ENCODE measurements at places on chromosomes 7 and 10.

- DNase-seq = no peak
These were observed 58.6 kb downstream of the EBLN1 start for GRCh38 chr10:22159180-22159579.

GRCh38 chr10:656883-657282, 32.6 kb downstream of the DIP2C start:
- no peak for DNase-seq

- DNase-seq = no peak
These were observed 192.0 kb downstream of the BICC1 start for GRCh38 chr10:58704671-58705141.

DNA sequence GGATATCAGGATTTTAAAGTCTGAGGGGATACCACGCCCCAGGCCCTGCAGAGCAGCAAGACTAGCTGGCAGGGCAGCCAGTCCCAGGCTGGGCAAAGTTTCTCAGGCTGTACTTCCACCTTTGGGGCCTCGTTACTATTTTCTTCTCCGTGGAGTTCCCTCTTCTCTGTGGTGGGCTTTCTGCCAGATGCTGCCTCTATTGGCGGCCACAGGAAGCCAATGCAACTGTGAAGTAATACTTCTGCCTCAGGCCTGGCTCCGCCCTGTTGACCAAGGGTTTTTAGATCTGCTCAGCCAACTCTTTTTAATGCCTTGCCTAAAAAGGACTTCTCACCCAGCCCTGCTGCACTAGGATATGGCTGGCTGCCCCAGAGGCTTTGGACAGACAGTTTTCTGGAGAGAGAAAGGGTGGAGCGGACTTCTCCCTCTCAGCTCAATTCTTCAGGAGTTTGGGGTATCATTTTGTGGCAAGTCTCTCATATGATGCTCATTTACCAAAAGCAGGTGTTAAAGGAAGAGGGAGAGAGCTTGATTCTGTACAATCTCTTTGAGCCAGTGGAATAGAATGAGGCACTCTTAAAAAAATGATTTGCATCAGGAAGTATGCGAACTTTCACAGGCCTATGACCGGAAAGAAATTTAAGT, 67.4 kb downstream of the HHEX start:
- DNase-seq = no peak

DNA sequence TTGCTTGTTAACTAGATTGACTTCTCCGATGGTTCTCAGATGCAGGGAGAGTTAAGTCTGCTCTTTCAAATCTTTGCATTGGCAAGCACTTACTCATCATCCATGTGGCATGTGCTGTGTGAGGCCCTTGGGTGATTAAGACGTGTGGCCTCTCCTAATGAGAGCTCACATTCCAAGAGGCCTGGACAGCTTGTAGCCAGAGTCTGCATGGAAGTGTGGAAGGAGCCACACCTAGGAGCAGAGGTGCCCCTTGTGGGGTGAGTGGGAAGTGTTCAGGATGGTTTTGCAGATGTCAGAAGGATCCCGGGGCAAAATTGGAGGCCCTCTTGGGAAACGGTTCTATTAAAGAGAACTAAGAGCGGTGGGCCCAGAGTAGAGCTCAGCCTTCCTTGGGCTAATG, 225.9 kb downstream of the PAXIP1 start:
- DNase-seq = peak; percentile 62

DNA sequence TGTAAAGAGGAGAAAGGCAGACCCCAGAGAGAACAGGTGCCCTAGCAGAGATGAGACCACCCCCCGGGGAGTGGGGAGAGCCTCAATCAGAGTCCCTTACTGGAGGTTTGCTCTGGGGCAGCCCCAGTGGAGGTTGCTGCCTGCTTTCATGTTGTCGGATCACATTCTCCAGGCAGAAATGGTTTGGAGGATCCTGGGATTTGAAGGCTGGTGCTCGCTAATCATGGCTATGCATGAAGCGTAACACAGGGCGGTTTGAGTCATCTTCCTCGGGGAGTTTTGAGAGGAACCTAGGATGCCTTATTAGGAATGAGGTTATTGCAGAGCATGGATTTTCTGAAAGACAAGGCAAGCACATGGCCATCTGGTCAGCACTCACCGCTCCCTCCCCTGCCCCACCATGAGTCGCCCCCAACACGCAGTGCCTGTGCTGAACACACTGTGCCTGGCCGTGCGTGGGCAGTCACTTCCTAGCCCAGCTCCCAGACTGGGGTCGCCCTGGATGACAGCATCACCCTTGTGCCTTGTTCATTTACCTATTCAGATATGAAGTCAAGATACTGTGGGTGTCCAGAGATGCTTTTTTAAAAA, 319.9 kb downstream of the DPP6 start:
- DNase-seq = no peak

GRCh38 chr10:116730464-116731260, 11.7 kb downstream of the HSPA12A start:
- no peak for DNase-seq

- DNase-seq = no peak
These were observed 62.3 kb downstream of the CREB5 start for GRCh38 chr7:28474640-28475039.

DNA sequence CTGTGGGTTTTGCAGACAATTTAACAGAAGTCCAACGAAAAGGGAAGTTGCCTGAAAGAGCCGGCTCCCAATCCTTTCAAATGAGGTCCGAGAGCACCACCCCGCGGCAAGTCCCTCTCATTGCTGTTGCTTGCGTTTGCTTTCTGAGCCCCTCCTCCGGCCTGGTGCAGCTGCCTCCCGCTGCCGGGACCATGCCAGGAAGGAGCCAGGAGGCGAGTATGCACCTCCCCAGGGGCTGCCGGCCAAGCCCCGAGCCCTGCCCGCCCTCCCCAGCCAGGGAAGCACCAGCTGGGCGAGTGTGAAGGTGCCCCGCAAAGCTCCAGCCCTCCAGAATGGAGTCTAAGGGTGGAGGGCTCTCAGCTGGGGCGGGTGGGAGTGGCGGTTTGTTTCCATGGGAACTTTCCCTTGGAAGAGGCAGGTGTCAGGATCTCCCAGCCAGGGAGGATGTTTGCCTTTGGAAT, 25.8 kb upstream of the PPP2R2D start:
- peak; percentile 19 for DNase-seq

DNA sequence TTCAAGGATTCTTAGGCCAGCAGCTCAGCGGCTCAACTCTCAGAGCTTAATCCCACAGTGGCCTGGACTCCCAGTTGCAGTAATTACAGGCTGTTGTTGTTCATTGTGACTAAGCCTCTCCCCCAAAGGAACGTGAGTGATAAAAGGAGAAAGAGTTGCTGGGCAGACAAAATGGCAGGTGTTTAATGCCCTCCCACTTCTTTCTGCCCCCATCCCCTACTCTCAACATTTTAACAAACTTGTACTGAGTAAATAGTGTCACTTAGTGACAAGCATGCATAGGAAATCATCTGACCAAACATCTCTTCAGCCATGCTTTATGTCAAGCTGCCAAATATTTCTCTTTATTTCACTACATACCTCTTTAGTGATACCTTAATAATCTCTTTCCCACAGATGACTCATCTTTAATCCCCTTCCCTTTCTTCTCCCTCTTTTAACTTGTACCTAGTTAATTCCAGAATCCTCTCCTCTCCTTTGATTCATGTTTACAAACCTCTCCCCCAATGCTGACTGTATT, 12.4 kb upstream of the MTERF1 start:
- DNase-seq = peak; percentile 86

GRCh38 chr7:133934262-133934976, 192.7 kb upstream of the LRGUK start:
- no peak for DNase-seq

DNA sequence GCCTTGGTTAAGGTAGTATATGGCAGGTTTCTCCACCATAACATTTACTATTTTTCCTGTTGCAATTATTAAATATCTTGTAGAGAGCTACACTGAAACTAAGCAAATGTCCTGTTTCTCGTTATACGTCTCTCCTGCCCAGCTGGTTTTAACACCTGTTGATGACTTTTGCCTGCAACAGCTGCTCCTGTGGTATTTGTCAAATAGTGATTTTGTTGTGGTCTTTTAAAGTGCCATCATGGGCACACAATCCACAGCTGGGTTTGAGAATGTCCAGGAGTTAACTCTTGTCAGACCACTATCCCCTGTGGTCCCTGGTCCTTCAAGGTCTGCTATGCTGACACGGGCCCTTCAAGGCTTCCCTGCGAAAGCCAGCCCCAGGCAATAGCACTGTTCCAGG, 24.9 kb upstream of the SEC61G start:
- no peak for DNase-seq

GRCh38 chr7:20218279-20218678, 1.1 kb upstream of the MACC1 start:
- DNase-seq = no peak

DNA sequence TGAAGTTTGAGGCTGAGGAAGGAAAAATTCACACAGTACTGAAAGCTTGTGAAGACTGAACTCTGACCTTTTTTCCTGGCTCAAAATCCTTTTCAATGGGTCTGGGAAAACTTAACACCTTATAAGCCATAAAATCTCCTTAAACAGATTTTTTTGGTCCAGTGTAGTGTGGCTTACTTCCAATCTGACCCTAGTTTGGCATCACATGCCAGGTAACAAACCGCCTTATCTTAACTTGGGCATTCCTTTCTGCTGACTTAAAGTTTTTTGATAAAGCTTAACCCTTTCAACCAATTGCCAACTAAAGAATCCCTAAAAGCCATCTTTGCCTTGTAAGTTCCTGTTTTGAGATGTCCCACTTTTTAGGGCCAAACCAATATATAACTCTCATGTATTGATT, 13.2 kb upstream of the ITPRID1 start:
- DNase-seq = no peak

- DNase-seq = no peak
These were observed 261.1 kb downstream of the GATA3 start for GRCh38 chr10:8315619-8316021.

- DNase-seq = peak; percentile 99
These were observed 114.4 kb downstream of the NPSR1 start for GRCh38 chr7:34772296-34772938.

DNA sequence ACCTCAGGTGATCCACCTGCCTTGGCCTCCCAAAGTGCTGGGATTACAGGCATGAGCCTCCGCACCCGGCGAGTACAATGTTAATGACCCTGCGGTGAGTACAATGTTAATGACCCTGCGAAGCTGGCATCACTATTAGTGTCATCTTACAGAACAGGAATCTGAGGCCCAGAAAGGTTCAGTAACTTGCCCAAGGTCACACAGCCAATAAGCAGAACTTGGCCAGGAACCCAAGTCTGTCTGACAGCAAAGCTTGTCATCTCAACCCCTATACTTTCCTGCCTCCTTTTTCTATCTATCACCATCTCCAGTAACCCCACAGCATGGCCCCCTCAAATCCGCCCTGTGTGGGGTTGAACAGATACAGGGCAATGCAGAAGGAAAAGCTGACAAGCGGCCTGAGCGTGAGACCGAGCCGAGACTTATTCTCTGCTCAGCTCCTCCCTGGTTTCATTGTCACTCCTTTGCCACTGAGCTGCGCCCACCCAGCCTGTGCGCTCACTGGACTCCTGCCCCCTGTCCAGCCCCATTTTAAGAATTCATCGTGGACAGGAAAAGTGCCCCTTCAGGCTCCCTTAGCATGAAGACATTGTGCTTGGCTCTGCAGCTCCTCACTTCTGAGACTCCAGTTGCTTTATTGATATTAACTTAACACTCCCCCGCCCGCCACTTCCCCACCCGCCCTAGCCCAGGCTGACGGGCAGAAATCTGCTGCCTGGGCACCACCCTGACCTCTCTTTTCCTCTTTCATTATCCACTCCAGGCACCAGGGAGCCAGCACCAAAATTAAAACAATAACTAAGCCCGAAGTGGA, 58.1 kb upstream of the LBX1 start:
- no peak for DNase-seq

DNA sequence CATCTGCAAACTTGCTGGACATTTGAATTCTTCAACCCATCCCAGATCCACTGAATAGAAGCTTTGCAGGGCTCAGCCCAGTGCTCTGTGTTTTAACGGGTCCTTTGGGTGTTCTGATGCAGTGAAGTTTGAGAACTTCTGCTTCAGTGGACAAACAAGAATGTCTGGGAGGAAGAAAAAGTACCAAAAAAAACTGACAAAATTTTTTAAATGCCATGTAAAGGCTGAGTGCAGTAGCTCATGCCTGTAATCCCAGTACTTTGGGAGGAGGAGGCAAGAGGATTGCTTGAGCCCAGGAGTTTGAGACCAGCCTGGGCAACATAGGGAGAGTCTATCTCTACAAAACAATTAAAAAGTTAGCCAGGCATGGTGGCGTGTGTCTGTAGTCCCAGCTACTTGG, 51.8 kb upstream of the FRMD4A start:
- DNase-seq = no peak

- no peak for DNase-seq
These were observed 418.9 kb downstream of the MDFIC start for GRCh38 chr7:115340828-115341227.

DNA sequence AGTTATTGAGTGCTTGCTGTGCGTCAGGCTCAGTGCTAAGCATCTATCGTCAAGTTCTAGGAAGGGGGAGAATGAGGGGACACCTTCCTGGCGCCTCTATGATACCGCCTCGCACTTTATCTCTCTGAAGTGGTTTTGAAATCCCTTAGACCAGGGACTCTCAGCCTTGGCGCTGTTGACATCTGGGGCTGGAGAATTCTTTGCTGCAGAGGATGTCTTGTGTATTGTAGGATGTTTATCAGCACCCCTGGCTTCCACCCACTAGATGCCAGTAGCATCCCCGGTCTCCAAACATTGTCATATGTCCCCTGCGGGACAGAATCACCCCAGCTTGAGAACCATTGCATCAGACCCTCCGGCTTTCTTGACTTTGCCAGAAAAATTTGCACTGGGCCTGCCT, 285.5 kb downstream of the CCDC3 start:
- no peak for DNase-seq

- DNase-seq = no peak
These were observed 68.1 kb downstream of the EXOC6 start for GRCh38 chr10:92916433-92916832.

DNA sequence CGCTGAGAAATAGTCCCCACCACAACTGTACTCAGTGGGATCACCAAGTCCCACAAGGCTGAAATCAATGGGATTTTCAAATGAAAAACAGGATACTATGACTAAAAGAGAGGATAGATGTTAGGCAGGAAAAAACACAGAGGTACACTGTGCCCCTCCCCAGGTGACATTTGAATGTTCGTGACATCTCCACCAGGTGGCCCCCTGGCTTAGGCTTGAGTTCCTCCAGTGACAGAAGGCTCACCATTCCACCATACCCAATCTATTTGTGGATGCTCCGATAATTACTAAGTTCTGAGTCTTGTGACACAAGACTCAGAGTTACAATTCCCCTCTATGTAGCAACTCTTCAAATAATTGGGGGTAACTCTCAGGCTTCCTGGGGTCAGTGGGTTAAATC, 77.5 kb upstream of the KCNMA1 start:
- no peak for DNase-seq

DNA sequence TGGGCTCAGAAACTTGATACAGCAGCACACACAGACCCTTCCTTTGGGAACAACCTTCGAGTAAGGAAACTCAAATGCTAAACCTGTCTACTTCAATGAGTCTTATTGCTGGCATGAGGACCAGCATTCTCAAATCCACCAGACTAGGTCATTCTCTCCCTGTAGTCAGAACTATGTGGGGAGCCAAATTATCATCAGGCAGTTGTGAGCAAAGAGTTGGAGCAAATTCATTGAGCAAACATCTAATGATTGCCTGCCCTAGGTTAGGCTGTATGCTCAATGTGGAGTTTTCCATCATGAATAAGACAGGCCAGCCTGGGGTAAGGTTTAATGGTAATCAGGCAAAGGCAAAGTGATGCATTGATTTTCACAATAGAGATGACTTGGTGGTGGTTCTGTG, 3.6 kb downstream of the EPDR1 start:
- DNase-seq = no peak

GRCh38 chr10:125086691-125087090, 73.7 kb downstream of the CTBP2 start:
- DNase-seq = no peak

Measured in DMS 273 treated with DMSO at 0.1 percent for 48 hours (cell line).